BE2C (cell line): ENCODE measurements at places on chromosomes 5 and 9.

- no peak for DNase-seq
Observed at GRCh38 chr9:70195456-70195855, 63.3 kb upstream of the SMC5 start.

- no peak for DNase-seq
Observed at GRCh38 chr5:84379749-84380148, 4.9 kb downstream of the EDIL3 start.

DNA sequence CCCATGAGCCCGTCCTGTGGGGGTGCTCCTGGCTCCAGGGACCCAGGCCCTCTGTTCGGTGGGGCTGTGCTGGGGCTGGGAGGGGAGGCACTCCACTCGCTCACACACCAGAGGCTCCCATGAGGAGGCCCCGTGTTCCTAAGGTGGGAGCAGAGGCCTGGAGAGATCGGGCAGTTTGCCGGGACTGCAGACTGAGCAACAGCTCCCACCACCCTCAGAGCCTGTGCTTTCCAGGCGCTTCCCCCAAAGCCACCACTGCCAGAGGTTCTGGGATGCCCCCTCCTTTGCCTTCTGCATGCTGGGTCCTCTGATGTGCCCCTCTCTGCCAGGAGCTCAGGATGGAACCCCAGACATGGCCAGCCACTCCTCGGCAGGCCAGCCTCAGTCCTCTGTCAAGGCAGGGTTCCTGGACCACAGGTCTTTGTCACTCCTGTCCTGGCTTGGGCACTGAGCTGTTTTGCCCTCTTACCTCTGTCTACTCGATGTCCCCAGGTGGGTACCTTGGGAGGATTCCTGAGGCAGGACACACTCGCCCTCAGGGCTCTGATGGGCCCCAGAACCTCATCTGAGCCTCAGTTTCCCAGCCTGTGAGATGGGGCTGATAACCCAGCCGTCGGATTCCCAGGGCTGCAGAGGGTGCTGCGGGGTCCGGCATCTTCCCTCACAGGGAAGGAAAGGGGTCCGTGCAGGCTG, 80.8 kb downstream of the TSPAN17 start:
- no peak for DNase-seq

DNA sequence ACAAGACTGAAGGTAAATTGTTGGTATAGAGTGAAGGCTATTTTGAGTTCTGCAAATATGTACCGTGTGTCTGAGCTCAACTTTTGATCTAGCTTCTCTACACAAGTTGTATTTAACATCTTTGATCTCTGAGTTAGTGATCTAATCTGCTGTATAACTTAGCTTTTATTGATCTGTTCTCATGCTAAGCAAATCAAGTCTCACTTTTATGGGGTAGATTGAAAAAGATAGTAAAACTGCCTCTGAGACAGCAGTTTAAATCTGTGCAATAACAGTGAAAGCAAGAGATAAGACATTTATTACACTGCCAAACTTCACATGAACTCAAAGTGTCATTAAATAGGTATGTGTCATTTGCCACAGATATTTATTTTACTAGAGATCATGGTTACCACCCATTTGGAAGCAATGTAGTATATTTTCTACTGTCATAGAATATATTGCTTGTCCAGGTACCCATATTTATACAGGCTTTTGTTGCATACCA, 477.3 kb downstream of the ISL1 start:
- no peak for DNase-seq

GRCh38 chr5:171367424-171368370, 20.0 kb upstream of the NPM1 start:
- no peak for DNase-seq

DNA sequence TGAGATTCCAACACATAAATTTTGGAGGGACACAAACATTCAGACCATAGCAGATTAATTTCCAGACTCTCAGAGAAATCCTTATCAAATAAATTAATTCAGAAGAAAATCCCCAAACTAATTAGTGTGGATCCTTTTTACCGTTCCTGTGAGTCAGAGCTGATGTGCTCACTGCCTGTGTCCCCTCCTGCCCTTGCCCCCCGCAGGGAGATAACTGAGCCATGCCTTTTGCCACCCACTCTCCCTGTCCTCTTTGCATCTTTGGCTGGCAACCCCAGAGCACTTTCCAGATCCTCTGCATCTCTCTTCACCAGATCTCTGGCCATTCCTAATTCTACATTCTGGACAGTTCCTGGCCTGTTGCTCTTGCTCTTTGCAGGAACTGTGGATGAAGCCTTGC, 135.4 kb upstream of the MAP1B start:
- DNase-seq, result peak; percentile 42

DNA sequence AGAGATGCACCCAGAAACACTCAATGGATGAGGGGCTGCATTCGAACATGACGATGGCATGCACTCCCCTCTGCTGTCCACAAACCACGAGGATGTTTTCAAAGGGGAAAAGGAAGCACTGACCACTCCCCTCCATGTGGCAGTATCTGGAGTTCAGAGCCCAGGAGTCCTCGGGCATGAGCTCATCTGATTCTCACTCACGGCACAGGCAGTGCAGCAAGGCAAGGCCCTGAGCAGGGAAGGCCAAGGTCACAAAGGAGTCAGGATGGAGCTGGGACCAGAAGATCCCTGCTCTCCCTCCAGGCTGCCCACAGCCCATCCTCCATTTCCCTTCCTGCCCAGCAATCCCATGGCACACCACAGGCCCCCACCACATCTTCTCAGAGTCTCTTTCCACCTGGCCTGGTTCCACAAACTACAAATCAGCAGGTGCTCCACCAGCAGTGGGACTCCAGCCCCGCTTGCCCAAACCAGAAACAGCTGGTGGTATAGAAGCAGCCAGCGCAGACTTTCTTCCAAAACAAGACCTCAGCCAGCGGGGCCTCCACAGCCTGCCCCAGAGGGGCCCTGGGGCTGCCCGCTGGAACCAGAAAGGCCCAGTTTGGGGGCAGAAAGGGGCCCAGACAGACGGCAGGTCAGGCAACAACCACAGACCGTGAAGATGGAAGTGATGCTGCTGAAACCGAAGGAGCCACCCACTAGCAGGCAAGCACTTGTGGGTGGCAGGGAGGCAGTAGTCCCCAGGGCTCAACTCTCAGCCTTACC, 12.2 kb downstream of the TNIP1 start:
- DNase-seq, result no peak

DNA sequence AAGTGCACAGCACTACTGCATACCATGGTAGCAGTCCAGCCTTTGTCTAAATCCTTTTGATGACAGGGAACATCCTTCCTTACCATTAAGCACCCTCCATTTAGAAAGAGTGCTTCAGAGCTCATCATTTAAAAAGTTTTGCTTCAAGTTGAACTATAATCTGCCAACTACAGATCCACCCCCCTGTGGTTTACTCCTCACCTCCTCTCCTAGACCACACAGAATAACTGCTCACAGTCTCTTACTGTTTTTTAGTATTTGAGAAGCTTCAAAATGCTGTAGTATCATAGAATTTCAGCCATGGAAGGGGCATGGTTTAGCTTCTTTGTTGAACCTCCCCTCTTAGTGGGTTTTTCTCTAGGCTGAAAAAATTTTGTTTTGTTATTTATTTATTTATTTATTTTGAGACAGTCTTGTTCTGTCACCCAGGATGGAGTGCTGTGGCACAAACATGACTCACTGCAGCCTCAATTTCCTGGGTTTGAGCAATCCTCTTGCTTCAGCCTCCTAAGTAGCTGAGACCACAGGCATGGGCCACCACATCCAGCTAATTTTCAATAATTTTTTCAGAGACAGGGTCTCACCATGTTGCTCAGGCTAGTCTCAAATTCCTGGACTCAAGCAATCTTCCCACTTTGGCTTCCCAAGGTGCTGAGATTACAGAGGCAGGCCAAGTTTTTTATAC, 384.3 kb upstream of the RFX3 start:
- no peak for DNase-seq

DNA sequence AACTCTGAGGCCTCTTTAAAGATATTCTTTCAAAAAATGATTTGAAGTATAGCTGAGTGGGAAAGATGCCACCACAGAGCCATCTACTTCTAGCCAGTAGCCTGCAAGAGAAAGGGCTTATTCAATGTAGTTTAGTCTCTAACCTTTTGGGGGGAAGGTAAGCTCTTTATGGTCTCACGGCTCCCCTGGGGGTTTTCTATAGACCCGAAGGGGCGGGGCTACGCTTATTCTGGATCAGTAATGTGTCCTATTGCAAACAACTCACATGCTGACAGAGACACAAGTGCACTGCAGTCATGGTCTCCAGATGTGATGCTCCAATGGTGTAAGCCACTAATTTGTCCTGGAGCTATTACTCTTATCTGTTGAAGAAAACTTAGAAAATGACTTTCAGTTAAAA, 53.4 kb upstream of the RPS23 start:
- peak; percentile 60 for DNase-seq

DNA sequence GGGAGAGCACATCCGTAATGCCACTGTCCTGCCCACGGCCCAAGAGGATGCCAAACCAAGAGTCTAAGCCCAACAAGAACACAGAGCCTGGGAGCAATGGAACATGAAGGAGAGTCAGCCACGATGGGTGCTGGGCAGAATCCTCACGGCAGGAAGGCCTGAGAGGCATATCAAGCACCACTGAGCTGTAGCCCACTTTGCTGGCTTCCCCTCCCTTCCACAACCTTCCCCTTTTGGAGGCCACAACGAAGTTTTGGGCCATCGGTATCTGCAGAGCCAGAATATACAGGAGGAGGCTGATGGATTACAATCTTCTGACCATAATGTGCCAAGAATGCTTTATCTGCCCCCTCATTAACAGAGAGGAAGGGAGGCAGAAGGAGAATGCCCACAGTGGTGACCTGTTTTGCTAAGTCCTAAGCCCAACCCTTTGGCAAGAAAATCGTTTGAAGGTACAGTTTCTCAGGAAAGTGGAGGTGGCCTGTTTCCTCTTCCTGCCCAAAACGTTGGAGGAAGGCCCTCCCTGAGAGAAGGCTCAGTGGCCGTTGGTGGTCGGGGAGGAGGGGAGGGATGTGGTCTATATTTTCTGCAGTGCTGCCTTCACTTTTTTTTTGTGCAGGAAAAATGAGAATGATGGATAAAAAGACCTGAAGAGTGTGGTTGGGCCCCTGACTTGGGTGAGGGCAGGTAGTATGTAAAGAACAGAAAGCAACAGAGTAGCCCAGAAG, 26.2 kb downstream of the MACROH2A1 start:
- no peak for DNase-seq

- no peak for DNase-seq
Observed at GRCh38 chr9:12968093-12968492, 193.3 kb downstream of the LURAP1L start.

DNA sequence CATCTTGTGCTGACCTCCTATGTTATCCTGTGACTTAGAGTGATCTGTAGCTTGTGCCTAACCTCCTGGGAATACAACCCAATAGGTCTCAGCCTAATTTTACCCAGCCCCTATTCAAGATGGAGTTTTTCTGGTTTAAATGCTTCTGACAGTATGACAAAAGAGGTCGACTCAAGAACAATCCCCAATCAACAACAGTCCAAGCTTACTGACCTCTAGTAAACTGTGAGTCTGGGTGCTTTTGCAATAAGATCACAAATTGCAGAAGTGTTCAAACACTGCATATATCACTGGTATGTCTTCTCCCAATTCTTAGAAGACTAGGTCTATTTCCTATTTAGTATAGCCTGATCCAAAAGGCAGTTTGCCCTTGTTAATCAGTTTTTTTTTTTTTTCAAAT, 323.5 kb upstream of the PTGER4 start:
- no peak for DNase-seq

GRCh38 chr9:38010918-38011704, 57.9 kb downstream of the SHB start:
- no peak for DNase-seq

DNA sequence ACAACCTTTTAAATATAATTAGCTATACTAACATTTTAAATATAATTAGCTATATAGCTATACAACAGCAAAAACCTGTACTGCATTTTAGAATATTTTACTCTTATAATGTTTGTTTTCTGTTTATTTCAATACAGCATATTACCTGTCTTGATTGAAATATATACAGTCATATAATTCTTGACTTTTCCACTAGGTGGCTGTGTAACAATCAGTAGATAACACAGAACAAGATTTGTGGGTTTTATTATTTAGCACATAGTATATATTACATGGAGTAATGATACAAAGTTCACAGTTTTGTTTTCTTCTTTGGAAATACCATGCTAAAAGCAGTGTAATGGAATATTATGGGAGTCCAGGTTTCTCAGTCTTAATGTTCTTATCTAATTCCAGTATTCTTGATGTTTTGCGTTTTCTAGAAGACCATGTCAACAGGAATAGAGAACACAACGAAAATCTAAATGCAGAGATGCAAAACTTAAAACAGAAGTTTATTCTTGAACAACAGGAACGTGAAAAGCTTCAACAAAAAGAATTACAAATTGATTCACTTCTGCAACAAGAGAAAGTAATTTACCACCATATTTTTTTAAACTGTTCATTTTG, 13.3 kb downstream of the HMMR start:
- no peak for DNase-seq

GRCh38 chr9:114049441-114050225, 28.5 kb downstream of the AMBP start:
- DNase-seq, result peak; percentile 4

DNA sequence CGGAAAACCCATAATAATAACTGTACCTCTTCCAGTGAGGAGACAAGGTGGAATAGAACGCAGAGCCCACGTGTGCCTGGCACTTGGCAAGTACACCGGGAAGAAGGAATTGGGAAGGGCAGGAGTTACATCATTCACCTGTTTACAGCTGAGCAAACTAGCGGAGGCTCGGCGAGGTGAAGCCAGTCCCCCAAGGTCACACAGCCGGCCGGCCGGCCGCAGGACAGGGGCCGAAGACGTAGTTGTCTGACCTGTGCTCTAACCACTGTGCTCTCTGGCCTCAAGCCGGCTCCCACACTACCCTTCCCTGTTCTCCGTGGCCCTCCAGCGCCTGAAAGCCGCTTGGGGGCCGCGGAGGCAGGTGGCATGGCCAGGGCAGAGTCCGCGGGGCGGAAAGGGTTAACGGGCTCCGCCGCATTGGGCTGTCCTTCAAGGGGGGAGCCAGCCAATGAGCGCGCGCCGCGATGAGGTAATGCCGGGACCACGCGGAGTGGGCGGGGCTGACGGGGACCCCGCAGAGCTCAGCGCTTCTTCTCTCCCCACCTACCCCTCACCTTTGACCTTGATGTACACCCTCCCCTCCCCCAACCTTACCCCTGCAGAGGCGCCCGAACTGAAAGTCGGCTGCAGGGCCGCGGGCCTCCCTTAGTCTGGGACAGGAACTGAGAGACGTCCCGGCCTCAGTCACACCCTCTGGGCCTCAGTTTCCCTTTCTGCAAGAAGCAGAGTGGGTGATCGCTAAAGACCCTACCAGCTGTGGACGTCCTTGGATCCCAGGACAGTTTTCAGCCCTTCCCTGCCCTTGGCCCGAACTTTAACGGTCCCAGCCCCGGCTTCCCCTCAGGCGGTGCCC, 125.1 kb downstream of the C9orf50 start:
- DNase-seq, result peak; percentile 97

GRCh38 chr9:96109680-96110351, 192.2 kb downstream of the HSD17B3 start:
- DNase-seq, result no peak
